ENCODE measurements at places on chromosomes 16 and 17.

DNA sequence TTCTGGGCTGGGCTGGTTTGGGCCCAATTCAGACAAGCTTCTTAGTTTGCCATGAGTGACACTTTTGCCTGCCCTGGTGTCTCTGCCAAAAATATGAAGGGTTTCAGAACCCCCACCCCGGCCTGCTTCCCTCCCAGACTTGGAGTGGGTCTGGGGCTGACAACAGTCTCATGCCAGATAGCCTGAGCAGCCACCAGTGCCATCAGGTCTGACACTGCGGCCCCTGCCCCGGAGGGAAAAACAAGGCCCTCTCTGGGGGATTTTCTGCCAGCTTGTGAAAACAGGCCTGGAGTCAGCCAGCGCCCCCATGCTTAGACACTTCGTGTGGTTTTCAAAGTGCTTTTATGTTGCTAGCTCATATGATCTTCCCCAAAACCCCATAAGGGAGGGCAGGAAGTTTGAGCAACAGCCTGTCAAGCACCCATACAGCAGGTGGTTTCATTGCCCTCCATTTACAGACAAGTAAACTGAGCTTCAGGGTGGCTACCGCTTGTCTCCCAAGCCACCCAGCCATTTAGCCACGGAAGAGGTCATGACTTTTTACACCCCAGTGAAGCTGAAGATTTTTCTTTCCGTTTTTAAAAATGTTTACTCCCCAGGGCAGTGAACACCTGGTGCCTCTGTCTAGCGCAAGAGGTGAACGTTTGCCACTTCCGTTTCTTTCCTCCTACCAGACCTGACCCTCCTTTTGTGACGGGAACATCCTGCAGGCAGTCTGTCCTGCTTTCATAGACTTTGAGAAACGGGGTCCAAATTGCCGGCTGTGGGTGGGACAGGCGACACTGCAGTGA, 300.6 kb downstream of the SEC14L1 start:
- DNase-seq, result no peak

DNA sequence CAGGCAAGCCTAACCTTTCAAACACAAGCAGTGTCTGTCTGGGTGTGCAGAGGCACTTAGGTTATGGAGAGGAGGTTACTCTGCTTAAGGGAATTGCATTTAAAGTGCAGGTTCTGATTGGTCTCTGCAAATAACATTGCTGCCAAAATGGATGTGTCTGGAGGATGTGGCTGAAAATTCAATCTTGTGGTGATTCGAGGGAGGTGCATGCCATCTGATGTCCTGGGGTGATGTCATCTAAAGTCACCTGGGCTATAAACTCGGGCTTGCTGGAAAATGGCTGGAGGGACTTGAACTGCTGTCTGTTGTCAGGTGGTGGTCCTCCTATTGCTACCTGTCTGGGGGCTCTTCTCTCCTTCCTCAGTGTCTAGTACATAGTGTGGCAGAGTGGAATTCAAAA, 28.3 kb upstream of the GPR139 start:
- DNase-seq, result no peak

DNA sequence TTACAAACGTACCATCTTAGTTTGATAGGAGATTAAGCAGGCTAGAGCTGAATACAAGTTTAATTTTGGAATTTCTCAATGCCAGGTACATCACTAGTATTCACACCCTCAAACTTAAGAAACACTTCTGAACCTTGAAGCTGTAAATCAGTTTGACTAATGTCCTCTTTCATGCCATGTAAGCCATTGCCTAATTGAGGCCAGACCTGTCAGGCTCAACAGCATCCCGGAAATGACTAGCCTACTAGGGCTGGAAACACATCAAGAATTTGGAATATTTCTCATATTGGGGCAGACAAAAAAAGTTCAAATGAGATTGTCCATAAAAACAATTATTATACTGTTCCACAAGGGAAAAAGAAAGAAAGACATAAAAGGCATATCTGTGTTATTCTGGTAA, 1.7 kb downstream of the USP32 start:
- DNase-seq, result no peak

DNA sequence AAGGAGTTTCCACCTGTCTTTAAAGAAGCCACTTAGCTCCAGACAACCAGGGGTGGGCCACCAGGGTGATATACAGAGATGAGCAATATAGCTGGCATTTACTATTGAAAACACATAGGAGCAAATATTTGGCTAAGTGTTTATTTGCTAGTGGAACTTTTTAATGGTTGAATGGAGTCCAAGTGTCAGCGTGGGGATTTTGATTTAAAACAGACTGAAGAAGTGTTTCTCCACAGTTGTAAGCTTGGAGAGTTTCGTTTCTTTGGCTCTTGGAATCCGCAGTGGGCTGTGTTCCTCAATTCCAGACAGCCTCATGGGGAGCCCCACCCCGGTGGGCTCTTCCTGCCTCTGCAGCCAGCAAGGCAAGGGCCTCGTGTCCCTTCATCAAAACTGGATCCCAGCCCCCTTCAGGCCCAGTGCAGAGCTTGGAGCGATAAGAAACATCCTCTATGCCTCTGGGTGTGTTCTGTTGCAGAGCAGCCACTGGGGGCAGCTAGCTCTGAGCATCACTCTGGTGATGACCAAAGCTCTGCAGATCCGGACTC, 36.1 kb downstream of the NOG start:
- peak; percentile 5 for DNase-seq

GRCh38 chr16:77211880-77212740, 12.9 kb downstream of the SYCE1L start:
- DNase-seq, result peak; percentile 12

- no peak for DNase-seq
Measured at GRCh38 chr17:74190154-74190553, 13.3 kb upstream of the RPL38 start.

All from HL-60 (cell line).